Stimulated activated CD4-positive, alpha-beta T cell treated with anti-CD3 and anti-CD28 coated beads, Interleukin-2, amount 100 ng/mL, for 24 hours (primary cell): ENCODE measurements at places on chromosomes 3 and 15.

DNA sequence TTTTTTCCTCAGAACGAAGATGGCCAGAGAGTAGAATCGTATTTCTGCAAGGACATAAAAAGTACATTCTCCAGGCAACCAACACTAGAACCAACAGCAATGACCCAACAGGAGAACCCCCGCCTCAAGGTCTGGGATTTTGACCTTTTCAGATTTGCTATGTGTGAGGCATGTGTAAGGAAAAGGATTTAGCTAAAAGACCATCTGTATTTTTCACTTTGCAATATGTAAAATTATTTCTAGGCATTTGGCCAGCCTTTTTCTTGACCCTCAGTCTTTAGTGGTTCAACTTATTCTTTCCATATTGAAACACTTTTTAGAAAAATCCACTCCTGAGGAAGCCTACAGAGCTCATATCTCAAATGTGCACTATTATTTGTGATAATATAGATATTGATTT lies 219.2 kb upstream of the GOLGA6L4 start:
- no peak for DNase-seq

DNA sequence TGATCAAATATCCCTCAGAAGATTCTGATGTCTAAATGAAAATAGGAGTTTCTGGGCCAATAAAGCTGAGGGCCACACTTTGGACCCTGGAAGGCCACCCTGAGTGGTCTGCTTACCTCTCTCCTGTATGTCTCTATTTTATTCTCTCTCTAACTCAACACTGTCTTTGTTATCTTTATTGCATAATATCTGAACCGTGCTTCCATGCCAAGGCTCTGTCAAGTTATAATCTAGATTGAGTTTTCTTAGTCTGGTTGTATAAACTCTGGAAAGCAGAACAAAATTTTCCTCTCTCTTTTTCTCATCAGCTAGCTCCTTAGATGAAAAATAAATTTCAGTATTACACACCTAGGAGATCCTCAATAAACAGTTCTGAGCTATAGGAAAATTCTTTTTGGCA lies 36.2 kb upstream of the ACTL6A start:
- no peak for DNase-seq

DNA sequence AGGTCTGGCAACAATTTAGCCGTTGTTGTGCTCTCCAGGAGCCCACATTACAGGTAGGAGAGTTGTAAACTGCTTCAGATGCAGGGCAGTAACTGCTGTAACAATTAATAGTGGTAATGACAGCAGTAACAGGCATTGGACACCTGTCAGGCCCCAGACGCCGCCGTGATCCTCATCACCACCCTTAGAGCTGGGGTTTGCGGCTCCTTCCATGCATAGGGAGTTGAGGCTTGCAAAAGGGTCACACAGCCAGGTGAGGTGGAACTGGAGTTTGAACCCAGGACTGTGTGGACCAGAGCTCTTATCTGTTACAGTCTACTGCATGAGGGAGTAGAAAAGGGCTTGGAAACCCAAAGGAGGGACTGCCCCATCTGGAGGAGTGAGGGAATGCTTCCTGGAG lies 26.8 kb upstream of the NR2C2 start:
- DNase-seq, result no peak

- no peak for DNase-seq
These were observed 6.6 kb downstream of the DPH3 start for GRCh38 chr3:16258177-16258576.

- no peak for DNase-seq
These were observed 147.5 kb downstream of the AKAP13 start for GRCh38 chr15:85527895-85528294.

- no peak for DNase-seq
These were observed 139.2 kb downstream of the PDCD6IP start for GRCh38 chr3:33937628-33938027.

DNA sequence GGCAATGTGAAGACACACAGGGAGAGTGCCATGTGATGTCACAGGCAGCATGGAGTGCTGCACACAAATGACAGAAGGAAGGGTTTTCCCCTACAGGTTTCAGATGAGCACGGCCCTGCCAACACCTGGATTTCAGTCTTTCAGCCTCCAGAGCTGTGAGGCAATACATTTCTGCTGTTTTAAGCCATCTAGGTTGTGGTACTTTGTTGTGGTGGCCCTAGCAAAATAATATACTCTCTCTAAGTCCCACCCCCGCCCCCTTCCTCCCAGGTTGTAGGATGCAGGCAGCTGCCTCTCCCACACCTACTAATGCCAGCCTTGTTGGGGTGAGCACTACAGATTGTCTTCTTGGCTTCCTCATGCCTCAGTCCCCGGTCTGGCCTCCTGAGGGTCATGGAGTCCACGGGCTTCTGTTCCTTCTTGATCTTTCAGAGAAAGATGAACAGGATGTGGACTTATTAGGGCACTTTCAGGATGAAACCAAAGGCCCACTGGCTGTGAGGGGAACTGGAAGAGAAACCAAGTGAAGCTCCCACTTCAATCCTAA lies 180.0 kb downstream of the CD47 start:
- peak; percentile 43 for DNase-seq

- no peak for DNase-seq
These were observed 1.1 kb downstream of the SNRK start for GRCh38 chr3:43287500-43287873.

DNA sequence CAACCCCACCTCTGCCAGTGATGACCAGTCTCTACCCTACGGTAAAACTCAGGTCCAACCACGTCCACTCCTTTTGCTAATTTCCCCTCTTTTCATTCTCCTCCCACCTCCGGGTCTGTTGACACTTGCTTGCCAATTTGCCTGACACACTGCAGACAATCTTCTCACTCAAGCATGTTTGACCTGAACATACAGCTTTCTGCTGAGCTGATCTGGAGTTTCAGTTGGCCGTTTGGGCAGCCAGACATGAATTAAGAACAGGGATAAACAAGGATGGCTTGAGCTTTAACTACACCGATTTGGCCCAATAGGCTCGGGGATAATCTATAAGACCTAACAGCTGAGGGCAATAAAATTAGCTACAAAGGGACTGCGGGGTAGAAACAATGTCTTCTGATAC lies 758.6 kb upstream of the CFAP20DC start:
- no peak for DNase-seq

- no peak for DNase-seq
These were observed 3.4 kb upstream of the SKOR1 start for GRCh38 chr15:67821784-67822440.

- no peak for DNase-seq
These were observed 21.1 kb upstream of the MFSD1 start for GRCh38 chr3:158780766-158781165.

DNA sequence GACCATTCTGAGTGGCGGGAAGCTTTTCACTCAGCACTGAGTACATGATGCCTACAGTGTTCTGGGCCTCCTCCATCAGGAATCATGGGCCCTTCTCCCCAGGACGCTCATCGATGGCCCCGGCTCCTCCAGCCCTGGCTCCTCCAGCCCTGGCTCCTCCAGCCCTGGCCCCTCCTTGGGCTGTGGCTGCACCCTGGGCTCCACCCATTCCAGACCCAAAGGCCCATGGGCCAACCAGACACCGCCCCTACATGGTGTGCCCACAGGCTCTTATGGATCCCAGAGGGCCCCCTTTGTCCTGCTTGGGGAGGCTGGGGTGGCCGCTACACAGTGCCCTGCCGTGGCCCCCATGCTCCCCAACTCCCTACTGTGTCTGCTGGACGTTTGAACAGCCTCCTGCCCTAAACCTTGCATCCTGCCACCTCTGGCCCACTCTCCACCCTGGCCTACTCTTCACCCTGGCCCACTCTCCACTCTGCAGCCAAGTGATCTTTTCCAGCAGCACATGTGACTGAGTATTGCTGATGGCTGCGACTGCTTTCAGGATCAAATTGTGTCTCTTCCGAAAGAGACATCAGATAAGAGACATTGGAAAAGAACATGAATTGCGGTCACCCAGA lies 57.9 kb downstream of the APBA2 start:
- peak; percentile 13 for DNase-seq

DNA sequence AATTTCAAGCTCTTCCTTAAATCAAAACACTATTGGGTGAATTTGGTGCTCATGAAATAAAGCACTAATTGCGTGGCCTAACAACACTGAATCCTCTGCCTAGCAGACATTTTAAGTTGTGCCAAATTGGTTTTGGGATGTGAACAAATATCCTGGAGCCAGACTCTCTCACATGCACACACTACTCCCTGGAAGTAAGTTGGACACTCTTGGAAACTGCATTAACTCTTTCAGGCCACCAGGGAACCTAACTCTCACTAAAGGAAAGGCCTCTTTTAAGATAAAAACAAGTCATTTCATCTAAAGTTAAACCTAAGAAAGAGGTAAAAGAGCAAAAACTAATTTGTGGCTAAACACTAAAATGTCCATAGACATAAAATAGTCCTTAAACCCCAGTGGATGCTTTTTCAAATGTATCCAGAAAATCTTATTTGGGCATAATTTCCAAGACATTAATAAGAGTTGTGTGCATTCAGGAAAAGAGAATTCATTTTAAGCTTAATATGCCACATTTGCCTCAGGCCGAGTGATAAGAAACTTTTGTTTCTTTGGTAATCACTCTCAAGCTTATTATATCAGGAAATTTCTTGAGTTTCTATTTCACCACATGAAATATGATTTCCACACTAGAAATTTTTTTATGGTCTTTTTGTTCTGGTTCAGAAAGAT lies 61.8 kb downstream of the ZBTB20 start:
- no peak for DNase-seq

DNA sequence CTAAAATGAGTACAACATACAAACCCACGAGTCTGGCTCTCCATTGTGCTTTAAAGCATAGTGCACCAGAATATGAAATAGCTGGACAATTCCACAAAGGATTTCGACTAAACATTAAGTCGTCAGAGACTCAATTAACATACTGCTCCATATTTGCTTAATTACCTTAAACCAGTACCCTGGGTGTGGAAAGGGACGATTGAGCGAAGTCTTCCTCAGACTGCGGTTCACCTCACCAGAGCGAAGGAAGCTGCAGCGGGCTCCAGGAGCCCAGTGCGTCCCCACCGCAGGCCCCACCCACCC lies 218 bp upstream of the TRPC1 start:
- no peak for DNase-seq

DNA sequence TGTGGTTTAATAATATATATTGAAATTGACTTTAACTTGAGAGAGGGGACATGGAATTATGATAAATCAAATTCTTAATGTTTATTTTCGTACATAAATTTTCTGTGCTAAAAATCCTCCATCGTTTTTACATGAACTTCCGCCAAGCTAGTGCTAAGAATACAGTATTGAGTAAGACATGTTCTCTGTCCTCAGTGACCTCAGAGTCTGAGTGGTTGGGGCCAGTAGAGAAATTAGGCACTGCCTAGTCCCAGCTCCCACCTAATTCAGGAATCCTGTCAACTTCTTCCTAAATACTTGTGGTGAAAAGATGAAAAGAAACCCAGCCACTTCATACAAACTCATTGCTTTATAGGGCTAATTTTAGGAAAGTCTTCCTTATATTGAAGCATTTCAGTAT lies 110.3 kb downstream of the PPP2R3A start:
- DNase-seq, result no peak

- no peak for DNase-seq
These were observed 6.3 kb upstream of the GTPBP8 start for GRCh38 chr3:112984485-112984884.

DNA sequence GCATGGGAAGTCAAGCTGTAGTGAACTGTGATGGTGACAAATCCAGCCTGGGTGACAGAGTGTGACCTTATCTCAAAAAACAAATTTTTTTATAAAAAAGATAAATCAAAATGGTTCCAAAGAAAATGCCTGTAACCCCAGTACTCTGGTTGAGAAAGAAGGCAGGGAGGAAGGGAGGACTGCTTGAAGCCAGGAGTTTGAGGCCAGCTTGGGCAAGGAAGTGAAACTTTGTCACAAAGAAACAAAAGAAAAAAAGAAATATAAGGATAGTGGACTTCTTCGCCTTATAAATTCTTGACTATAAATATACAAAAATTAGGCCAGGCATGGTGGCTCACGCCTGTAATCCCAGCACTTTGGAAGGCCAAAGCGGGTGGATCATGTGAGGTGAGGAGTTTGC lies 34.1 kb downstream of the SMARCC1 start:
- DNase-seq, result no peak

DNA sequence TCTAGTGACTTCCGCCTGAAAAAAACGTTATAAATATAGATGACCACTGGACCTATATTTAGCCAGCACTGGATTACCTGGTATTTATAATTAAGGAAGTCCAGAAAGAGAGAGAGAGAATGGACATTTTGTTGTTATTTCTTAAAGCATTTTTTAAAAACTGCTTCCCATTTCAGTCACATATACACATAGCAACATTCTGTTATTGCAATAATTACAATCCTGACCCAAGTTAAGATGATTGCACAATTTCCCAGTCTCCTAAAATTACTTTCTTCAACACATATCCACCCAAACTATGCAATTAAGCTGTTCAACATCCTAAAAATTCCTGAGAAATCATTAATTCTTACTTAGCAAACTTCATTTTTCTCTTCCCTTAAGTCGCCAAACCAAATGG lies 37.7 kb downstream of the PCSK6 start:
- no peak for DNase-seq

GRCh38 chr3:140242818-140243276 lies 307.9 kb downstream of the CLSTN2 start:
- DNase-seq, result no peak

DNA sequence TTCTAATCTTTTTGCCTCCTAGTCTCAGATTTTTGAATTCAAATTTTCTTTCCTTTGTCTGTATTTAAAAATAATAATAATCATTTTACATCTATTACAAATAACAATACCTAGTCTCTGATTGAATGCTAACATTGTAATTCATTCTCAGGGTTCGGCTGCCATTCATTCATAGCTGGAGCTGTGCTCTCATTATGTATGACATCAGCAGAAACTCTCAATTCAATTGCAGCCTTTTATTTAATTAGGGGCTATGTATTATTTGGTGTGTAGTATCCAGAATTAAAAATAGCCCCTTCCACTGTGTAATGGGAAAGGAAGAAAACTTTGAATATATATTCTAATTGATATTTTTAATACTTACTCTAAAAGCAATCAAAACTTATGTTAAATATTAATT lies 270.4 kb upstream of the MDFIC2 start:
- no peak for DNase-seq

GRCh38 chr15:65077981-65078352 lies 1.4 kb downstream of the KBTBD13 start:
- DNase-seq, result peak; percentile 71

DNA sequence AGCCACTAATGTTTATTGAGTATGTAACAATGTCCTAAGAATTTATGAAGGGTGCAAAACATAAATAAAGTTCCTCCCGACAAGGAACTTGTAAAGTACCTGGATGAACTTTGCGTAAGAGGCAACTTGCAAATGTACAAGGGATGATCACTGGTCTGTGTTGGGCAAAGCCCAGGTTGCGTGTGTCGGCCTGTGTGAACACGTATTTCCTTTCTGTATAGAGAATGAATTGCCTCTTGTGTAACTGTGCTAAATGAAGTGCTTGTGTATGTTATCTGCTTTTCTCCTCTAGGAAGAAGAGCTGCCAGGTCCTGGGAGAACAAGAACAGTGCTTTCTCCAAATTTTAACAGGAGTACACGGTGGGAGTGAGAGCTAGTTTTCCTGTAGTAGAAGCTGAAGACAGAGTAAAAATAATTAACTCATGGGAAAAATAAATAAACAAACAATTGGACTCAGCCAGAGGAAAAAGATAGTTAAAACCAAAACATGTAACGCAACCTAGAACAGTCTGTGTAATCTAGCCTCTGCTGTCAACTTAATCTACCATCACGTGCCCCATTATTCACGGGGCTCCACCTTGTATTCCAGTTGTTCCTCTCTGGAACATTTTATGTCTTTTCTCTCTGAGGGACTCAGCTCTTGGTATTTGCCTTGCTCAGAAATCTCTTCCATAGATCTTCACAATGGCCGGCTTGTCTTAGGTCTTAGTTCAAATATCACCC lies 83.7 kb upstream of the RASGRP1 start:
- DNase-seq, result no peak

- no peak for DNase-seq
These were observed 150.1 kb downstream of the PLD1 start for GRCh38 chr3:171660188-171660587.
